ENCODE measurements at places on chromosomes 6 and 20.

GRCh38 chr6:134447883-134448387, 130.0 kb upstream of the SGK1 start:
- DNase-seq = peak; percentile 28

DNA sequence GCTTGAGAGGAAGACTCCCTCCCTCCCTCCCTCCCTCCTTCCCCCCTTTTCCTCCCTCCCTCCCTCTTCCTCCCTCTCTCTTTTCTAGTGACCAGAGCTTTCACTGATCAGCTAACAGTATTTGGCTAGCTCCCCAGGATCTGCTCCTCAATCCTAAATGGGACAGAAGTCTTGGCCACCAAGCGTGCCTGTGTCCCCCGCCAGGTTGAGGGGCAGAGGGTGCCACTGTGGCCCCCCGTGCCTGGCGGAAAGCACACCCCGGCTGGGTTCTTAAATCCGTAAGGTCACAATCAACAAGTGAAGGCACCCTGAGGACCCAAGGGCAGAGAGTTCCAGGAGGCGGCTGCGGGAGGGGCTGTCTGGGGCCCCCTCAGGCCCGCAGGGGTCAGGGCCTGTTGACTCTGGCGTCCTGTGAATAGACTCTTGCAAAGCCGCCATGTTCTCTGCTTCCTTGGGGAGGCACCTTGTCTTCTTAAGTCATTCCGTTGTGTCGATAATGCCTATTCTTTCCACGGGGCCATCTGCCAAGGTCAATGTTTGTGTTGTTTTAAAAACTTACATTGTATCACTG, 38.9 kb upstream of the STX16 start:
- no peak for DNase-seq

DNA sequence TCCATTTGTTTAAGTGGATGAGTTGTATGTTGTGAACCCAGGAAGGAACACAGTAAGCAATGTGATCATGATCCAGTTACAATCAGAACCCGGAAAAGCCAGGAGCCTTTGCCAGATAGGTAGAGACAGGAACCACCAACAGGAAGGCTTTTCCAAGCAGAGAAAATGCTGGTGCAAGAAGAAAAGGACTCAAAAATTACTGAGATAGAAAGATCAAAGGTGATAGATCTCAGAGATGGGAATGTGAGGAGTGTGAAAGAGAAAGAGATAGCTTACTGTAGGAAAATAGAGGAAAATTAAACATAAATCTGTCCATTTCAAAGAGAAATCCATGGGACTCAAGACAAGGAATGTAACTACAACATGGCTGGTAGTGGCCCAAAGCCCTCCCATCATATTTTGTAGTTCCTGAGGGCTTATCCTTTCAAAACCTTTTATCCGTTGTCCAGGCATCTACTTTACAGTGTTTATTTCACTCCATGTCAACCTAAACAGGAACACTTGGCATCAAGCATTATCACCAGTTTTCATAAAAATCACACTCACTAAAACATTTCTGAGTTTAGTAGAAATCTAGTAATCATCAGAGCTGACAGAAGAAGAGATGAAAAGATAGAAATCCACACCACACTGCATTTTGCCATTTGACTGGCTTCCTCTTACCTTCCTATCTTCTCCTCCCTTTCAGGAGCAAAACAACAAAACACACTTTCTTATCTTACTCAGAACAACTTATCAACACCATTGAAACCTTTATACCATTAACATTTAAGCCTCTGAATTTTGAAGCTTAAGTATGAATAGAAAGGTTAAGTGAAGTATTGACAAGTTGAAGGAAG, 44.5 kb upstream of the STXBP5 start:
- DNase-seq = no peak

- no peak for DNase-seq
These were observed 329 bp upstream of the GPR6 start for GRCh38 chr6:109977791-109978173.

GRCh38 chr6:75145211-75145610, 60.6 kb downstream of the COL12A1 start:
- DNase-seq = no peak

GRCh38 chr6:25601800-25602673, 50.0 kb upstream of the SCGN start:
- DNase-seq = peak; percentile 4

GRCh38 chr6:168089186-168090063, 10.4 kb upstream of the FRMD1 start:
- no peak for DNase-seq

GRCh38 chr6:29376003-29376402, 912 bp upstream of the OR12D3 start:
- DNase-seq = no peak

DNA sequence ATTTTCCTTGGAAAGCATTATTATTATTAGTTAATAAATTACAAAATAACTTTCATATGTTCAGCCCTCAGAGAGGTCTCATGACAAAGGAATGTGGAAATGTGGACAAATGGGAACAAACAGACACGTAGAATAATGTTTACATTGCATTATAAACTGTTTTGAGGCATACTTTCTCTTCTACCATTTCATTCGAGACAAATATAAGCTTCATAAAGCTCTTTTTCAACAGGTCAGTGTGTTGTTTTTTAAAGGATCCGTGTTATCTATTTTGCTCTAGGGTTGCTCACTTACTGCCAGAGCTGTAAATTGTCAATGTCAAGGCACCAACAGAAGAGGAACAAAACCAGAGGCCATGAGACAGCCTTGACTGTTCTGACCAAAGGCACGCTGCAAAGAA, 256.8 kb downstream of the PHACTR1 start:
- DNase-seq = peak; percentile 78

DNA sequence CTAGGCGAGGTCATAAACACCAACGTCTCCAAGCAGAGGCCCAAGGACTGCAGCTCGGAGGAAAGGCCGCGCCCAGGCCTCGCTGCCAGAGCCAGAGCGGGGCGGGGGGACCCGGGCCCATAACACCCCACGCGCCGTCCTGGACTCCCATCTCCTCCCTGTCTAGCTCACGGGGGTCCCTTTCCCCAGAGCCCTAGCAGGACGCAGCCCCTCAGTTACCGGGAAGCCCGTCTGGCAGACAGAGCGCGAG, 44.9 kb downstream of the MDFI start:
- no peak for DNase-seq

DNA sequence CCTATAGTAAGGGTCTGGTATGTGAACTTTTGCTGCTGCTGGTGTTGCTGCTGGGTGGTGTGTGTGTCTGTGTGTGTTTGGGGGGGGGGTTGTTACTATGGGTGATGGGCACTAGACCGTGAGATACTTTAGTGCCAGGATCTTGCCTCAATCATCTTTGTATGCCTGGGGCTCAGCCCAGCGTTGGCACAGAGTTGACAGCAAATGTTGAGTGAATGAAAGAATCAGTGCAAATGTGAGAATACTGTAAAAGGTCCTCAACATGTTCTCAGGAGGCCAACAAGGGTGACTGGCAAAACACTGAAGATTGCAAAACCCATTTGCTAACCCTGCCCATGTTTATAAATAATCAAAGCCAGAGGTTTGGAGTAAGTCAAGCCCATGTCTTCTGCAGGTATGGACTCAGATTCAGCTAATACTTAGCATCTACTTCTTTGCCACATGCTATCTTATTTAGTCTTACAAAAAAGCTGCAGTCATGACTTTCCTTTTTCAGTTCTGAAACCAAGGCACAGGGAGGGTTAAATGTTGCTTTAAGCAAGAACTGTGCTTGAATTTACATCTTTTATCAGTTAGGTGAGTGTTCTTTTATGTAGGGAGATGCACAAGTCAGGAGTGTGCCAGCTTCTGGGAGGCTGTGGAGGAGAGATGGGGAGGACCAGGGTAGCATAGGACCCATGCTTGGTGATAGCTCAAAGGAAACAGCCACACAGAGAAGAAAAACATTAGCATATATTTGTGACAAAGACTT, 125.3 kb upstream of the SPACA1 start:
- no peak for DNase-seq

DNA sequence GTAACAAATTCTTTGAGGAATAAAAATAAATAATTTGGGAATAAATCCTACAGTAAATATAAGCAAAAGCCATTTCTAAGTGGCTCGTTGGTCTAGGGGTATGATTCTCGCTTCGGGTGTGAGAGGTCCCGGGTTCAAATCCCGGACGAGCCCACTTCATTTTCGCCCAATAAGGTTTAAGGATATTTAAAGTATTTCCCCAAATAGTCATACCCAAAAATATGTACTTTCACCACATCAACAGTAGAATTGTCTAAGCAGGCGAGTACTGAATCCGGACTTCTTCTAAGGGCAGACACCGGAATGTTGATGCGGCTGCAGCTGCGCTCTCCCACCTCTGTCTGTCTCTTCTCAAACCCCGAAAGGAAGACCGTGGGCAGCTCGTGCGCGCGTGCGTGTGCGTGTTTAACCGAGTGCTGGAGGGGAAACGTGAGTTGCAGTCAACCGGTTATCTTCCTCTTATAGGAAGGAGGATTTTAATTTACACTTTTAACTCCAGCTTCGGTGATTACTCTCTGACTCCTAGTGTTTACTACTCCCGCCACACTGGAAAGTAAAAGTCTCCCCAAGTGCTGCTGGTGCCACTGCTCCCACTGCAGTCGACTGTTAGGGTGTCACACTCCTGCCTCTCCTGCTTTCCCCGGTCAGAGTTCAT, 155.7 kb upstream of the PRSS16 start:
- DNase-seq = peak; percentile 23

DNA sequence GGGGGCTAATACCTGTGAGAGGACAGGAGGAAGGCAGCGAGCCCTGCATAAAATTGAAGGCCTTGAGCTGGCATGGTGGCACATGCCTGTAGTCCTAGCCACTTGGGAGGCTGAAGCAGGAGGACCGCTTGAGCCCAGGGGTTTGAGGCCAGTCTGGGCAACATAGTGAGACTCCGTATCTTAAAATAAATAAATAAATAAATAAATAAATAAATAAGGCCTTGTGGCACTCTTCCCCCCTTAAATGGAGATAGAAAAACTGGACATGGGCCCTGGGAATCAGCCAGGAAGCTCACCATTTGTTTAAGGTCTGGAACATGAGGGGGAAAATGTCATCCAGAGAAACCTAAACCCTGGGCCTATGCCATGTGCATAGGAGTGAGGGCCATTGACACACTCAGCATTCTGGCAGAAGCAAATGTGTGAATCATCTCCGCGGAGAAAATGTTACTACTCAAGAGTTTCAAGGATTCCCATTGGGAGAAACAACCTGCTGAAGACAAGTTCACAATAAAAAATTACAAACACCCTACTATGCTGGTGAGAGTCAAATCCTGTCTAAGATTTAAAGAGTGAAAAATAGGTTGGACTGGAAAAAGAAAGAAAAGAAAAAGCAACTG, 51.9 kb upstream of the UBR2 start:
- no peak for DNase-seq

DNA sequence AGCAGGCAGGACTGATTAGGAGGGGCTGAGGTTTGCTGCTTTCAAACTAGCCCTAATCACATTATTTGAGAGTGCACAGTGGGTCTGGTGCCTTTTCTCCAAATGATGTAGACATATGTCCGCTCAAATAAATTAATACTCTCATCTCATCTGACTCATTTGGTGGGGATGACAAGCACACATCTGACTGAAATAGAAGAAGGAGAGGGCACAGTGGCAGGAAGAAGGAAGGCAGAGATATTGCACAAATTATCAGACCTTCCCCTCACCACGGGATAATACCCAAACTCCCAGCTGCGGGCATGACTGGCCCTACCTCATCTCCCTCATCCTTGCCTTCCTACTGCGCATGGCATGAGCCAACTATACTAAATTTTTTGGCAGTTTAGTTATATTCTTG, 33.9 kb upstream of the TNFRSF21 start:
- DNase-seq = no peak

- DNase-seq = no peak
These were observed 3.8 kb downstream of the TFEB start for GRCh38 chr6:41731561-41732086.

DNA sequence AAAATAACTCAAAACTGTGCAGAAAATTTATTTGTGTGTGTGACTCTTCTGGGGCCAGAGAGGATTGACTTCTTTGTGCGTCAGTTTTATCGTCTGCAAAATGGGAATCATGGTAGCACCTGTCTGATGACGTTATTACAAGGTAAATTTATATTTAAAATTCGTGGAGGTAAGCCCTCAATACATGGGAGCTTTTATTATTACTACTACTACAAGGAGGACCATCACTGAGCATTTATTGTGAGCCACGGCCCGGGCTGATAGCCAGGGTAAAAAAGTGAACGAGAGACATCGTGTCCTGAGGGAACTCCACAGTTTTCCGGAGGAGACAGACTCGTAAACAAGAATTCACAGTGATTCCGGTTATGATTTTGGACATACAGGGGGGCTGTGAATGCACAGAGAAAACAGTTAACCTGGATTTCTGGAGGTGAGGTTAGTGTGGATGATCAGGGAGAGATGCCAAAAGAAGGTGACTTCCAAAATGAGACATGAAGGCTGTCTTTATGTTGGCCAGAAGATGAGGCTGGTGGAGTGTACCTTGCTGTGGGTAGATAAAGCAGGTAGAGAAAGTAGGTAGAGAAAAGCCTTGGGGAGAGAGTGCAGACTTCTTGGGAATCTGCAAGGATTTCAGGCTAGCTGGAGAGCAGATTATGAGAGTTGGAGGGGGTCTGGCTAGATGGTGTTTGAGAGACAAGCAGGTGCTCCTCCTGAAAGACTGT, 10.6 kb upstream of the SERINC3 start:
- DNase-seq = no peak

GRCh38 chr20:34907616-34908469, 31.4 kb downstream of the ACSS2 start:
- peak; percentile 26 for DNase-seq

DNA sequence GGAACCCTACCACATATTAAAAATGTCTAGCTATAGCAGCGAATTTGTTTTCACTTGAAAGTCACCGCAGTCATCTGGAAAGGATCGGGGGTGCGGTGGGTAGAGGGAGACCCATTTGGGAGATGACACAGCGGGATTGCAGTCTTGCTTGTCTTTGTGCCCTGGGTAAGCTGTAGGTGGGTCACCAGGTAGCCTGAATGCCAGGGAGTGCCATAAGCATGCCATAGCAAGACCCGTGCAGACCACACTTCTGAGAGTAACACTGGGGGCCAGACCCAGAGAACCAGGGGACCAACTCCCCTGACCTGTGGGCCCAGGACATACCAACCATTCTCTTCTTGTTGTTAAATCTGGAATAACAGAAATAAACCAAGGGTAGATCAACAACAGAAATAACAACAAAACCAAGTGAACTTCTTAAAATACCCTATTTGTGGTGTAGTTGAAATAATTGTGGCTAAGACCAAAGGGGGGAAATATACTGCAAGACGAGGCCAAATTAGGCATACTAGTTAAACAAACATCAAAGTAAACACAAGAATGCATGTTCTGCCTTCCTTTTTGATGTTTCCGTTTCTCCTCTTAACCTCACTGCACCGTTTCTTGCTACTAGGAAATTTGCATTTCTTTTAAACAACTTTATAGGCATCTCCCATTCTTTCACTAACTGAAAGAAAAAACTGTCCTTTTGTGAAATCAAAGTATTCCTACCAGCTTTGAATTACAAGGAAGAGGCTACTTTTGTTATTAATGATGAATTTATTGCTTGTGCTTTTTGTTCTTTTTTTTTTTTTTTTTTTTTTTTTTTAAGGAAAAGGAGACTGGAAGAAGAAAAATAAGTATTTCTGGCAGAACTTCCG, 128.2 kb downstream of the SASH1 start:
- DNase-seq = no peak

GRCh38 chr6:73513496-73513854, 7.4 kb downstream of the EEF1A1 start:
- DNase-seq = no peak

- DNase-seq = no peak
These were observed 122.6 kb upstream of the PHACTR1 start for GRCh38 chr6:12593771-12594529.

Data from skin of body (tissue), 3 donors.